ENCODE measurements at places on chromosomes 2 and 18.

DNA sequence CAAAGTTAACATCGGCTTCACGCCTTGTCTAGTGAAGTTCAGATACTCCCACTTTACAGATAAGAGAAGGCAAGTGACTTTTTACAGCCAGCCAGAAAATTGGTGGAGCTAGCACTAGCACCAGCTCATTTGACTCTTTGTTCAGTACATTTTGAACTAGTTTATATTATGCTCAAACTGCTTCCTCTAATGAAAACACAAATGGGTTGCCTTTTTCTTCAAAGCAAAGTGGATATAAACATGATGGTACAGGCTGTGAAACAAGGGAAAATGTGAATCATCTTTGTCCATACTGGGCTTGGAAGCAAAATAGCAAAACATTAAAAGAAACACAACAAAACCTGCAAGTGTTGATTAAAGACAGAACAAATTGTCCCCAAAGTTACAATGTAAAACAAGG, 99.6 kb upstream of the LHCGR start:
- DNase-seq: no peak

DNA sequence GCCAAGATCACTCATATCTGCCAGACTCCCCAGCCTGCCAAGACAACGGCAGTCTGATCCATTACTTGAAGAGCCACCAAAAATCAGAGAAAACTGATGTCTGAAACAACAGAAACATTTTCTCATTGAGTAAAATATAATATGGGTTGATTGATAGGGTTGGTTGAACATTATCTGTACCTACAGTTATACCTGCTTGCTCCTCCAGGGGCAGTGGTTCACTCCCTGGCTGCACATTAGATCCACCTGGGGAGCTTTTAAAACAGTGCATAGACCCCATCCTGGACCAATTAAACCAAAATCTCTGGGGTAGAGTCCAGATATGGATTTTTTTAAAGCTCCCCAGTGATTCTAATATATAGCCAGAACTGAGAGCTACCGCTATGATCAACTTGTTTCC, 43.6 kb upstream of the SLC14A2 start:
- no peak for DNase-seq

GRCh38 chr2:133936601-133937000, 317.3 kb upstream of the MGAT5 start:
- DNase-seq: no peak

DNA sequence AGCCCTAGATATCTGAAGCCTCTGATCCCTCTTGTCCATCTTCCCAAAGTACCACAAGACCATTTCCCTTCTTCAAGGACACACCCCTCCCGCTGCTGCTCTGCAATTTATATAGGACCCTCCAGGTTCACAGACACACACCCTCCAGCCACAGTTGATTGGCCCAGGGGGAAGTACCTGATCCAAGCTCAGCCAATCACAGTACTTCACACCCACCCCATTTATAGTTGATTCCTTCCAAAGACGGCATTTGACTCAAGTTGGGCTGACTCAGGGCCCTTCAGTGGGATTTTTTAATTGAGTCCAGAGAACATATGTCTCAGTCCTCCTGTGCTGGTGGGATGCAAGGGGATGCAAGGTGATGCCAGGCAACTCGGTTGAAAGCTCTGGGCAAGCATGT, 59.2 kb downstream of the GYPC start:
- no peak for DNase-seq

GRCh38 chr2:150911766-150912280, 349.8 kb downstream of the RBM43 start:
- no peak for DNase-seq

DNA sequence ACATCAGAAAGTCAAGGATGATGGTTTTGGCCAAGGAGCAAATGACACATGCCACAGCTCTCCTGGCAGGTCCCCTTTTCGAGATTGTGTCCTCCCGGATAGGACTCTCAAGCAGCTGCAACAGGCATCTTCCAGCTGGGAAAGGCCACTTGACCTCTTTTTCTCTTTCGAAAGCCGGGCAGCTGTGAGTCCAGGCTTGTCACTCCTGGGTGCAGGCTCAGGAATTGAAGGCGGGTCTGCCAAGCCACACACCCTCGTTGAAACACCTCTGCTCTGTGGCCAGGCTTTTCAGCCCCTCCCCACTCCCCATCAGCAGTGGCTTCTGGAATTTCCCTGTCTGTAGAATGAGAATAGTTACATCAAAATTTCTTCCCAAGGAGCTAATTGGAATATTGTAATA, 98.0 kb downstream of the CCDC138 start:
- no peak for DNase-seq

- DNase-seq: no peak
These were observed 364.3 kb upstream of the LRP1B start for GRCh38 chr2:142495141-142495540.
